Ureter (tissue), 1 donor: ENCODE measurements at places on chromosomes 12 and 14. TPM values are rescaled to one million over a fixed set of nuclear protein-coding genes. Genes with fewer than 3 reads are reported as not detected.

- DNase-seq: peak; percentile 80
Observed at GRCh38 chr12:57772429-57773322, at the start of gene EEF1AKMT3. Gene EEF1AKMT3 (plus strand): TSS chr12:57772614. CDS start chr12:57772725, 111 bp downstream.

DNA sequence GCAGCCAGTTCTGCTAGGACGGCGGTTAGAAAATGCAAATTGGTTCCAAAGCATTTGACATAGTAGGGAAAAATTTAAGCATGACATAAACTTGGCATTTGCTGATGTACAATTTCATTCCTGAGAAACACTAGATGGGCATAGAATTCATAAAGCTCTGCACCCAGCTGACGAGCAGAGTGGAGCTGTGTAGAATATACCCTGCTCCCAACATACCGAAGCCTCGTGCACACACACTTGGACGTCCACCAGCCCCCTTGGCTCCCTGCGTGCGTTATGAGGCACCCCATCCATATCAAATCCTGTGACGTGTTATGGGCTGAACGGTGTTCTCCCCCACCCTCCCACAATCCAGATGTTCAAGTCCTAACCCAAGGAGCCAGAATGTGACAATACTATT lies 65.4 kb downstream of the CLMN start:
- no peak for DNase-seq

GRCh38 chr14:34665785-34666435 lies 36.0 kb upstream of the SNX6 start:
- DNase-seq: peak; percentile 53

CDKN3 gene
- total RNA-seq: 2.4 TPM

GRCh38 chr12:119989361-119989730 lies 310 bp downstream of the BICDL1 start:
- no peak for DNase-seq

EID3 gene
- 4.7 TPM for total RNA-seq

DAO gene
- not detected for total RNA-seq
